ENCODE measurements at places on chromosomes 12 and 14. TPM values are rescaled to one million over a fixed set of nuclear protein-coding genes. Genes with fewer than 3 reads are reported as not detected.

- no peak for DNase-seq
Observed at GRCh38 chr12:50934371-50934851, 17.9 kb upstream of the HIGD1C start.

DNA sequence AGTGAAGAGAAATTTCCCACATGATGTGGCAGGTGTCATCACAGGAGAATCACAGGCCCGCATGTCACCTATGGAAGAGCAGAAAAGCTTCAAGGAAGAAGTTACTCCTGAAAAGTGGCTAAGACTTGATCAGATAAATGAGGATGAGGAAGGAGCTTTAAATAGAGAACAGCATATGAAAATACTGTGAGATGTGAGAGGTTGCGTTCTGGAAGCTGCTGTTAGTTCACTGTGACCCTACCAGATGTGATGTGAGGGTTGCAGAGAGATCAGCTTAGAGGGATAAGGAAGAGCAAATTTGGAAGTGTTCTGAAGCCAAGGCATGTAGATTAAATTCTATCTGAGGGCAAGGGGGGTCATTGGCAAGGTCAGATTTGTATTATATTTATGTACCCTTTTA is 17.1 kb downstream of the ERP27 start:
- DNase-seq = no peak

The JAG2 gene
- total RNA-seq = 43.7 TPM

DNA sequence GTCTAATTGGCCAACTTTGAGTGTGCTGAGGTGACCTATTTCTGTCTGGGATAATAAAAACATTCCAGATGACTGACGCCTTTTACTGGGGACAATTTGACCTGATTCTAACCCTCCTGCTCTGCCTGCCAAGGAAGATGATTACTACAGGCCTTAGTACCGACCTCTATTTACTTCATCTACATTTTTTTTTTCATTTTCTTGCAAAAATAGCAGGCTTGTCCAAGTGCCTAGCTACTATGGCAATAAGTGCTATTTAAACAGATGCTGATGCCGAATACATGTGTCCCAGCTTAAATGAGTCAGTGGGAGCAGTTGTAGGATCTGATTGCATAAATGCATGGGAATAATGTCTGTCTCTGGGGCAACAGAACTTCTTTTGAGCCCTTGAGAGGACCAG is 254.3 kb downstream of the RGS6 start:
- DNase-seq = no peak

GRCh38 chr12:3419558-3419957 is 71.4 kb upstream of the PRMT8 start:
- no peak for DNase-seq

The ESPL1 gene
- 54.6 TPM for total RNA-seq

- peak; percentile 42 for DNase-seq
Observed at GRCh38 chr12:29519585-29520182, 22.2 kb upstream of the OVCH1 start.

DNA sequence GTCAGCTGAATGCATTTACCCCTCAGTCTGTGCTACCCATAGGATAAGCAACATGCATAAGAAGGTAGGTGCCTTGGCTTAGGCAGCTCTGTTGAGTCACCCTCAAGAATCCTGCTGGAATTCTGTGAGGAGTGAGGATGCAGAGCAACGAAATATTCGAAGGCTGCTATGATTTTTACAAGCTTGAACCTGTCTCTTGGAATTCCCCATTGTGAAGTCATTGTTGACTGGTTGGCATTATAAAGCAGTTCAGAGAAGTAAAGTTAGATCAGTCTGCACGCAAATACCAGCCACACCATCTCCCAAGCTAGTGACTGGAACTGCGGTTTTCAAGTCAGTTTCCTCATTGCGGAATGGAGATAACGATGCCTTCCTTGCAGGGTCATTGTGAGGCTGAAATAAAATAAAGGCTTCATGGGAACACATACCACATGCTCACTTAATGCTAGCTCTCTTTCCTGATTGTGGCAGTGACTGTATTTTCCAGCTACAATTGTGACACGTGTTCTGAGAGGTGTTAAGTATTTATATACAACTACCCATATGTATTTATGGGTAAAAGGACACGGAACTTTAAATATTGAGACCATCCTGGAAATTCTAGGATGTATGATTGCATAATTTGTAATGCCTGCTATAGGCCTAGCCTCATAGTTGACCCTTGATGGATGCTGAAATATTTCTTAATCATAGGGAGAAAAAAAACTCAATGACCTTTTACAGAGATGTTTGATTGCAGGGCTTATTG is 96.7 kb downstream of the ETV6 start:
- peak; percentile 24 for DNase-seq

The EIF2B1 gene
- total RNA-seq = 49.4 TPM

- no peak for DNase-seq
Observed at GRCh38 chr14:100304825-100305323, 1.4 kb downstream of the SLC25A29 start.

DNA sequence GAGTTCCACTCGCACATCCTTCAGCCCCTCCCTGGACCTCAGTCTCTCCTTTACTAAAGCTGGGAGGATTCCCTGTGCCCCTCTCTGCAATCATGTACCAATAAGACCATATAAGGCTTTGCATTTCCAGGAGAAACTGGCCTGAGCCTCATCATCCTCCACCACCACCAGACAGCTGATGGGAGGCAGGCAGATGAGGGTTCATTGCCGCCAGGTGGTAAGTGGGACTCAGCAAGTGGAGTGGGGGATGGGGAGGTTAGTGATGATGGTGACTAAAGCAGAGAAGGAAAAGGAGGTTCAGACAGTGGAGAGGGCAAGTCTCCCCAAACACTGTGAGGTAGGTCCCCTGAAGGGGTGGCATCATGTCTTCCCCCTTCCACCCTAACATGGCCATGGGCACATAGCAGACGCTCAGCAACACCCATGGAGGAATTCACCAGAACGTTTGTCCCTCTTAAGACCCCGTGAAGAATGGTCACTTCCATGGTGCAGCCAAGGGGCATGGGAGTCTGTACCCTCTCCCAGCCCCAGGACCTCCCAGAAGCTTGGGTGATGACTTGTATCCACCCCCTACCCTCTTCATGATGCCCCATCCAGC is 4.5 kb upstream of the TNFRSF1A start:
- no peak for DNase-seq

- no peak for DNase-seq
Observed at GRCh38 chr12:17971850-17972249, 118.1 kb downstream of the RERGL start.

The MYF6 gene
- total RNA-seq = not detected

The CMKLR1 gene
- 0.03 TPM for total RNA-seq

The MAP1LC3B2 gene
- 1.9 TPM for total RNA-seq

GRCh38 chr12:132561427-132562156 is 48.8 kb downstream of the LRCOL1 start:
- no peak for DNase-seq

- no peak for DNase-seq
Observed at GRCh38 chr14:65910108-65910786, 497.7 kb downstream of the FUT8 start.

DNA sequence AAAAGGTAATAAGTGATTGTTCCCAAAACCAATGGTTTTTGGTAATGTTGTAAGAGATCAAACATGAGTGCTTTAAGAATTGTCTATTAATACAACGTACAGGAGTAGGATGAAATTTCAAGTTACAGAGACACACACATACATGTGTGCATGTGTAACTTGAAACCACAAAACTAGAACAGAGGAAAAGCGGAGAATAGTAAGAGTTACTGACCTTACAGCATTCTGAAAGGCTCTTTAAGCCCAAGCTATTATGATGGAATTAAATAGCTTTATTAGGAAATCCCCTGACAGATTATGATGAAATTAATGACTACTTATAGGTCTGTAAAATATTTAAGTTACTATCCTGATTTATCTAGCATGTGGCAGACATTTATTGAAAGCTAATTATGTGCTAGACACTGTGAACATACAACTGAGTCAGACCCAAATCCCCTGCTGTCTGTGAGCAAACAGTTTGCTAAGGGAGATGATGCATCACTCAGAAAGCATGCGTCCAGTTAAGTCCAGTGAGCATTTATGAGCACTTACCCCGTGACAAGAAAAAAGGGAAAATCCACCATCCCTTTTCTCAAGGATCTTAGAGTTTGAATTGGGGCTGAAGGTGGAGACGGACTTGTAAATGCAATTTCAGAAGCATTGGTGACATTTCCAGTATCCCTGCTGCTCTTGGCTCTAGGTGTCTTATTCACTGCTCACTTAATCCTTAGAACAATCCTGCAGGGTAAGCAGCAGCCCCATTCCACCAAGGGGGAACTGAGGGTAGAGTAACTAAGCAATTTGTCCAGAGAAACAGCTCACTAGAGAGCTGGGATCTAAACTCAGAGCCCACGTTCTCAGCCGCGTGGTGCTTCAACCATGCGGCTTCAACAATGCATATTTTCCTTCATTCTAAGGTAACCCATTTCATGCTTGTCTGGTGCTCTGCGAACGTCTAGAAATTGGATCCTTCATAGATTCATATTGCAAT is 117.4 kb downstream of the EML1 start:
- DNase-seq = peak; percentile 65

The CD69 gene
- 0.98 TPM for total RNA-seq

The SERPINA5 gene
- 0.49 TPM for total RNA-seq

DNA sequence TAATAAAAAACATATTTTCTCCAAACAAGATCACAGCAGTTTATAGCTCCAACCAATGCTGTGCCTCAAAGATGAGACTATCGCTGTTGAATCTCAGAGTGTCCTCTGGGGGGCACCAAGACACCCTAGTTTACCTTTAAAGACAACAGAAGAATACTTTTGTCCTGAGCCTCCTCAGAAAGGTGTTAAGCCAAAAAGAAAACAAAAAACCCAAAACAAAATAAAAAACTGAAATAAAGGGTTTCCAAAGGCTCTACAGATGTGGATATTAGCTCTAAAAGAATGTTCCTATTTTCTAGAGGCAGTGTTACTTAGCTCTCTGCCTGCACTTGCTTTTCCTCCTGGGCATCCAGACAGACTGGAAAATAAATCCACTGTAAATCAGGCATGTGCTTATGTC is 86.9 kb upstream of the TTC7B start:
- DNase-seq = peak; percentile 13

GRCh38 chr12:12200363-12200762 is 66.5 kb downstream of the LRP6 start:
- no peak for DNase-seq

GRCh38 chr12:40215982-40216381 is 8.8 kb upstream of the LRRK2 start:
- DNase-seq = no peak

- DNase-seq = no peak
Observed at GRCh38 chr12:124917135-124917840, 2.8 kb upstream of the UBC start.

DNA sequence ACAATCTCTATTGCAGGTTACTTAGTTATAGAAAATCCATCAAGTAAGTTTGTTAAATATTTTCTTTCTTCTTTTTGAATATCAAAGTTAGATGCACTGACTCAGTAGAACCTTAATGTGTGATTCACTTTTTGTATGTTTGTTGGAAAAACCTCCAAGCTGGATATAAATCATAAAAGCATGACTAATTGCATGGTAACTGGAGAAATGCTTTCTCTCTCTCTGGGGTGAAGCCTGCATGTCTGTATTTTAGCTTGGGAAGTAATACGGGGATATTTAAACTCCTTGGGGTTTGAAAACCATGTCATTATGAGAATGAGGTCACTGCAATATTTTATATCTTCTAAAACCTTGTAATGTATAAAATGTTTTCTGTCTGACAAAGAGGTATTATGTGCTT is 58.6 kb upstream of the MYF6 start:
- no peak for DNase-seq

- DNase-seq = no peak
Observed at GRCh38 chr12:59298296-59298695, 297.5 kb upstream of the SLC16A7 start.

The GPR84 gene
- total RNA-seq = not detected

Measured in Panc1 (cell line).